ENCODE measurements at places on chromosomes 16 and 17.

GRCh38 chr17:66493283-66494019 lies 191.0 kb downstream of the PRKCA start:
- DNase-seq, result no peak

DNA sequence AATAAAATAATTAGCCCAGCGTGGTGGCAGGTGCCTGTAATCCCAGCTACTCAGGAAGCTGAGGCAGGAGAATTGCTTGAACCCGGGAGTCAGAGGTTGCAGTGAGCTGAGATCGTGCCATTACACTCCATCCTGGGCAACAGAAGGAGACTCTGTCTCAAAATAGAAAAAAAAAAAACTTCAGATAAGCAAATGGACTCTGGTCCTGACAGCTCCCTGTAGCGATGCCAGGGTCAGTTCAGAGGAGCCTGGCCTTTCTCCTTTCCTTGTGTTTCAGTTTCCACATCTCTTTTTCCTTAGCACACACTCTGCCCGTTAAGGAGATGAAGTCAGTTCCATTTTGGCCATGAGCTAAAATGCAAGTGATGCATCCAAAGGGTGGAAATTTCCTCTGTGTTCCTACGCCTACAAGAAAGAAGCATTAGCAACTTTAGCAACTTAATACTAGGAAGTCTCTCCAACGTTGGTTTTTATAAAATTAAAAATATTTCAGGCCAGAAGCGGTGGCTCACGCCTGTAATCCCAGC lies 11.6 kb upstream of the GRB2 start:
- DNase-seq, result no peak

DNA sequence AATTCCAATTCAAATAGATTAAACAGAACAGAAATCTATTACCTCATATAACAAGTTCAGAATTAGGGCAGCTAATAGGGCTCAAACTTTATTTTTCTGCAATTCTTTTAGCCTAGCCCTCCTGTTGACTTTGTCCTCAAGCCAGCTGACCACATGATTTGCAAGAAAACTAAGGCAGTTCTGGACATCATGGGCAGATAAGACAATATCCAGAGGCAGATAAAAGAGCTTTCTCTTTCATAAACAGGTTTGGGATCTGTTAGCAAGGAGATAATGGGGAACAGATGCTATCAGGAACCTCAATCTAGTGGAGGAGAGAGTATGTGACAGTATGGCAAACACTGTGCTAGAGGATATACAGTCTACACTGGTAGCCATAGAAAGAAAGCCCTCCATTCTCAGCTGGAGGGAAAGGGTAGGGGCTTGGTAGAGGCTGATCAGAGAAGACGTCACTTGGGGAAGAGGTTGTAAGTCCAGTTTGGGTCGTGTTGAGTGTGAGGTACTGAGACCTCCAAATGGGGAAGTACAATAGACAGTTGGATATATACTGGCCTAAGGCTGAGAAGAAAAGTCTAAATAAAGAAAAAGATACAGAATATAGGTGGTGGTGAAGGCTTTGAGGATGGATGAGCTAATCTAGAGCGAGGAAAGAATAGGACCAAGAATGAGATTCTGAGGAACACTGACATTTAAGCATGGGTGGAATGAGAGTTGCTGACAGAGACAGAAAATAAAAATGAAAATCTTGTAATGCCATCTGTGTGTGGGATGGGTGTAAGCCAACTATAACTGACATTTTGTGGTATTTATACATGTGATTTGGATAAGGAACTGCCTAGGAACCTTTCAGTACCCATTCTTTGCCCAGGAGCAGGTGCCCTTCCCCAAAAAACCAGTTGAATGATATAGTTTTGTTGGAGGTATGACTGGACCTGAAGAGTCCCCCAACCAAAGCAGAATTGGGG lies 67.4 kb downstream of the CYB561 start:
- no peak for DNase-seq

- no peak for DNase-seq
Measured at GRCh38 chr16:1763521-1764511, 7.5 kb downstream of the NME3 start.

GRCh38 chr17:44781551-44782325 lies 22.9 kb downstream of the ADAM11 start:
- DNase-seq, result peak; percentile 74

DNA sequence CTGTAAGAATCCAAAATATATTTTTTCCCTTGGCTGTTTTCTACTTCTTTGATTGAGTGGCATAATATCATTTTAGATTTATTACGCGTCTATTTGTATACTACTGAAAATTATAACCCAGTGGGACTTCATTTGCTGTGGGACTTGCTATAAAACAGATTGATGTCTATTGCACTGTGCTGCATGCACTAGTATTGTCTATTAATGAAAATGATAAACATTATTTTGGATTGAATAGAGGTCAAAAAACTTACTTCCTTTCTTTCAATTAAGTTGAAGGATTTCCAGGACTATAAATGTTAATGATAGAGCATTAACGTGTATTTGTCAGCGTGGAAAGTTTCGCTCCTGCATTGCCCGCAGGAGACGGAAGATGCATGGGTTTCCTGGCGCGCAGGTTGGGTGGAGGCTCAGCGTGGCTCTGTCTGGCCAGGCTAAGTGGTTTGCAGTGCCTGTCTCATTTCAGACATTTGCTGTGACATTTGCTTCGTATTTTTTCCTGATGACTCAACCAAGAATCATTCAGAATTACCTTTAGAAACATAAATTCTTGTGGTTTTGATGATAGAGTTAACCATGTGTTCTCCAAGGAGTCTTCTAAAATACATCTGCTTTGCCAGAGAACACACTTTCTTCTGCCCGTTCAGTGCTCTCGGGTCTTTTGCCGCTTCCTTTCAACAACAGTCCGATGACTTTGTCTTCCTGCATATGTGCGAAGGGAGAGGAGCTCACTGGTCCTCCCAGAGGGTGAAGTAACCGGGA lies 216.7 kb downstream of the RPTOR start:
- DNase-seq, result no peak

GRCh38 chr16:53152329-53152728 lies 97.5 kb downstream of the CHD9 start:
- no peak for DNase-seq

DNA sequence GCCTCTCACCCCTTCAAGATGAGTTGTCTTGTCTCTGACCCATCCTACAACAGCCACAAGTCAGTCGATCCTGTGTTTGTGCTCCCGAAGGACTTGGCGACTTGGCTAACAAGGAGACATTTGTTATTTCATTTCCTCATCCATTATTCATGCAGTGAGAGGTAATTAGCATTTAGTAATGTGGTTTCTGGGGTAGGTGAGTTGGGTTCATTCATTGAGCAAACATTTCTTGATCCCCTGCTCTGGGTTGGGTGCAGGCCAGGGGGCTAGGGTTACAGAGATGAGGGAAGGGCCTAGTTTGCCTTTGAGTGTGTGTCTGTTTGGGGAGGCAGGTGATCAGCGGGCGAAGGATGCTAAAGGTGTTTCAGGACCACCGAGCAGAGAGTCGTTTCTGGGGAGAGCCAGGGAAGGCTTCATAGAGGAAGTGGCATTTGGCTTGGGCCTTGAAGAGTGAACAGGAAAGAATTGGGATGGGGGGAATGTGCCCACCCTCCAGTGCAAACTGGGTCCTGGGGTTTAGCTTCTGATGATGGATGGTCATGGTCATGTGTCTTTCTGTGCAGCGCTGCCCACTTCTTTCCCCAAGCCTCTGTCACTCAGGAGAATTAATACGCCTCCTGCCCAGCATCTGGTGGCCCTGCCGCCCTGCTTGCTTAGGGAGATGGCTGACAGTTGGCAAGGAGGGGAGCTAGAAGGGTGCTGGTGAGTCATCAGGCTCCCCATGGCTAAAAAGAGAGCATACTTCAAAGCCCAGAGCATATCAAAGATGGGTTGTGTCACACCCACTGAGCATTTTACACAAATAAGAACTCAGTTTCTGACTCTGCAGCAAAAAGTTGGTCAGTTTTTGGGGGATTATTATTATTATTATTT lies 38.5 kb downstream of the MSI2 start:
- no peak for DNase-seq

DNA sequence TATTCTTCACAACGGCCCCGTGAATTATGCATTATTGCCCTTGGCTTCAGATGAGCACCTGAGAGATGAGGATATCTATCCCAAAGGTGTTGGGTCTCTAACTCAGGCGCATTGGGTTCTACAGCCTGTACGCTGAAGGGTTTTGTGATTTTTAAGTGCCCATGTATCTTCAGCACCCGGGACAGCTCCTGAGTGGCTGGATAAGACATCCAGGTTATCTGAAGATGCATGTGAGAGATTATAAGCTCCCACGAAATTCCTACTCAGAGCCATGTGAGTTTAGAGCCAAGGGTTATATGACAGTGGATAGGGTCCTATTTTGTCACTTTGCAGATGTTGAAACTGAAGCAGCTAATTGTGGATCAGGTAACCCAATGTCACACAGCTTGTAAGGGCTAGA lies 612.3 kb upstream of the EEF2KMT start:
- DNase-seq, result no peak

Measured in chondrocyte (in vitro differentiated cells).